ENCODE measurements at places on chromosomes 4 and X.

- DNase-seq, result peak; percentile 19
These were observed 1.8 kb downstream of the SPIN4 start for GRCh38 chrX:63349307-63349706.

DNA sequence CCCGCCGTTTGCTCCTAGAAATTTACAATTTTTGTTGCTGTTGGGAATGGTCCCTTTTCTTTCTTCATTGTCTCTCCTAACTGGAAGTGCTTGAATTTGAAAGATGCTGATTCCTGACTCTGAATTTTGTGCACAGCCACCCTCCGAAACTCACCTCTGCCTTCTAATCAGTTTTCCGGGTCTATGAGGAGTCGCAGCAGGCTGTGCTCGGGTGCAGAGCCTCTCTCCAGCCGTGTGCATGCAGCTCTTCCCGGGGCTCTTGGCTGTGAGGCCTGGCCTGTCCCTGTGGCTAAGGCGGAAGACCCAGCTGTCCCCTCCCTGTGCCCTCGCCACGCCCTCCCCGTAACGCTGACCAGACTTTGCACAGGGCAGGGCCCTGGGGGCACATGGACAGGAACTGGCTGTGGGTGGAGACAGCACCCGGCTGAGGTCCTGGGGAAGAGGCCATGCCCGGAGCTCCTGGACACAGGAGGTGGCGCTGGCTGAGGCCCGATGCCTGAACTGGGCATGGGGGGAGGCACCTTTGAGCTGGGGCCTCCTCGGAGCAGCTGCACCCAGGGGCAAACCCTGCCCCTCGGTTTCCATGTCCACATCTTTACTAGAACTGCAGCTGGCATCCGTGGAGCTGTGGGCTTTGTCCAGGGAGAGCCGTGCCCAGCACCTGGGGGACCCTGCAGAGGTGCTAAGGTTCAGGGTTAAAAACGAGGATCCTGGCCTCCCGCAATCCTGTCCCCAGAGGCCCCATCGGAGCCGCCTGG lies 32.6 kb upstream of the SPON2 start:
- DNase-seq, result no peak

DNA sequence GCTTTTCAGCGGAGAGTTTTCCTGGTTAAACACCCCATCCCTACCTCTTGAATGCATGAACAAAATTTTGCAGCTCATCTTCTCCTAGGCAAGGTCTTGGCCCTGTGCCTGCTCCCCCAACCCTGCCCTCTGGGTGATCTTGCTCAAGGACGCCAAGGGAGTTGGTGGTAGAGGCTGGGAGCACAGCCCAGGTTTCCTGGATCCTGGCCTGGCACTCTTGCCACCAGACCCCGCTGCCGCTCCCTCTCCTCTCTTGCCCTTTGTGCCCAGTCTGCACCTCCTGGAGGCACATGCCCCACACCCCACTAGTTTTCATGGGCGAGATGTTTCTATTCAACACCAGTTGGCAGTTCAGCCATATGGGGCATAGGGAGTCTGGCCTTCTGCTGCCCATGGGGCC lies 37.3 kb downstream of the TSC22D3 start:
- DNase-seq, result no peak

- no peak for DNase-seq
These were observed 24.7 kb upstream of the MXRA5 start for GRCh38 chrX:3371163-3371562.

Measured in GF-D8 (cell line).